ENCODE measurements at places on chromosomes 11 and 22.
A peak's percentile ranks its signal among the peaks of the same experiment; 100 is the strongest.

GRCh38 chr11:68340003-68340767, 27.8 kb downstream of the LRP5 start:
- no peak for DNase-seq

DNA sequence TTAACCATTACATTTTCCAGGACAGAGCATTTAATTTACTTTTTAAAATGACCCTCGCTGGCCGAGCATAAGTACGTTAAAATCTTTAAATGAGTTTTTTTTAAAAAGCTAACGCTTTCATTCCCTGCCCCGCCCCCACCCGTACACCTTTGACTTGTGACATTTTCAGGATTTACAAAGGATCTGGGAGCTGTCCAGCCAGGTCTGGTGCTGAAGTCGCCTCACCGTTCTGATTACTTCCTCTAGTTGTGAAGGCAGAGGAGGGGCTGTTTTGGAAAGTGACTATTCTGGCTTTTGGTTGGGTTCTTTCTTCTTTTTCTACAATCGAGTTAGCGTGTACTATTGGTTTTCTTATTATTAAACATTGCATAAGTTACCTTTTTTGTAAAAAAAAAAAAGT, 2.9 kb downstream of the C11orf87 start:
- no peak for DNase-seq

- DNase-seq, result peak; percentile 29
Measured at GRCh38 chr11:44632466-44633123, 67.1 kb downstream of the CD82 start.

GRCh38 chr11:134101282-134101681, 32.4 kb downstream of the JAM3 start:
- DNase-seq, result peak; percentile 23

- DNase-seq, result peak; percentile 90
Measured at GRCh38 chr11:47007579-47007978, 71.0 kb downstream of the CSTPP1 start.

GRCh38 chr11:2296913-2297622, 4.7 kb downstream of the C11orf21 start:
- no peak for DNase-seq

DNA sequence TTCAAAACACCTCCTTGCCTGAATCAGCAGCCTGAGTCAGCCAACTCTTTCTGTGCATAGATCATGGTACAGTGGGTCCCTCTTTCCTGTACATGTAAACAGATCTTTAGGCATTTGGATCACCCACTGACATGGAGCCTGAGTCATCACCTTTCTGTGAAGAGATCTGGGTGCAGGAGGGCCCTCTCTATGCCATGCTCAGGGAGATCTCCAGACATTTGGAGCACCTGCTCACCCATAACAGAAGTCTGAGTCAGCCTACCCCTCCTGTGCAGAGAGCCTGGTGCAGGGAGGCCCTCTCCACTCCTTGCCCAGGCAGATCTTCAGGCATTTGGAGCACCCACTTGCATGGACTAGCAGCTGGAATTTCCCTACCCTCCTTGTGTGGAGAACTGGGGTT, 56.2 kb upstream of the GLYAT start:
- DNase-seq, result no peak

DNA sequence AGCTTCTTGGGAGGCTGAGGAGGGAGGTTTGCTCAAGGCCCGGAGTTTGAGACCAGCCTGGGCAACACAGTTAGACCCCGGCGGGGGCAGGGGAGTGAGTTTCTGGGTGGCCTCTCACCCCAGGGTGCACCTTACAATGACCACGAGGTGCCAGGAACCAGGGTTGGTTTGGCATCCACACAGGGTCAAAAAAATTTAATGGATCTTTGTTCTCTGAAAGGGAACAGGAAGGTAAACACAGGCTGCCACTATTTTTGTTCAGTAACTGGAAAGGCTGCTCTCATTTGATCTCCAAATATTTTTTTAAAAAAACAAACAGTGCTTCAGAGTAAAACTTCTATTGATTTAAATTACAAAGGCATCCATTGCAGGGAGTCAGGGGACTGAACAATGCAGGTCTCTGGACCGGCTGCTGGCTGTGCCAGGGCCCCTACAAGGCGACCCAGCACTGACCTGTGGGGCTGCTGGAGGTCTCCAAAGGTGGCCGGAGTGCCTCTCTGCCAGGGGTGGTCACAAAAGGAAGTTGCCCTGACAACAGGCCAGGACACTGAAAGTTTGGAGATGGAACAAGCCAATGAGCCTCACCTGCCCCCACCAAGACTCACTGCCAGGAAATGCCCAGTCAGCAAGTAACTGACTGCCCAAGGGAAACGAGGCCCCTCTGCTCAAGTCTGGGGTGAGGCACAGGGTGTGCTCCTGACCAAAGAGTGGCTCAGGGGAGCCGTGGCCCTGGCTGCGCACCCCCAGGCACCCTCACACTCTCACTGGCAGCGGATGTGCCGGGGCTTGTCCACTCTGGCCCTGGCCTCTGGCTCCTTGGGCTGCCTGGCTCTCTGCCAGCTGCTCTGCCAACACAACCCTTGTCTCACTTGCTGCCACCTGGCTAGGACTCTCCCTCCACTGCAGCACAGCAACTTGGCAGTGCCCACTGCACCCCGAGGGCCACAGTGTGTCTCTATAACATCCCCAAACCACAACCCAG, 51.8 kb downstream of the ARFGAP3 start:
- DNase-seq, result no peak

- DNase-seq, result no peak
Measured at GRCh38 chr11:103636232-103636631, 400.2 kb upstream of the DDI1 start.

Measured in fibroblast of villous mesenchyme (primary cell).